ENCODE measurements at places on chromosomes 4 and X.
A peak's percentile ranks its signal among the peaks of the same experiment; 100 is the strongest.

- DNase-seq: no peak
These were observed 106.3 kb downstream of the FAM53A start for GRCh38 chr4:1577822-1578217.

GRCh38 chrX:8879750-8880149, 78.6 kb upstream of the FAM9A start:
- peak; percentile 28 for DNase-seq

GRCh38 chr4:45484740-45485139, 639.1 kb downstream of the GABRG1 start:
- DNase-seq: no peak

GRCh38 chr4:99755223-99755944, 61.2 kb upstream of the DAPP1 start:
- DNase-seq: no peak

- no peak for DNase-seq
These were observed 4.7 kb upstream of the ASB5 start for GRCh38 chr4:176273736-176274135.

DNA sequence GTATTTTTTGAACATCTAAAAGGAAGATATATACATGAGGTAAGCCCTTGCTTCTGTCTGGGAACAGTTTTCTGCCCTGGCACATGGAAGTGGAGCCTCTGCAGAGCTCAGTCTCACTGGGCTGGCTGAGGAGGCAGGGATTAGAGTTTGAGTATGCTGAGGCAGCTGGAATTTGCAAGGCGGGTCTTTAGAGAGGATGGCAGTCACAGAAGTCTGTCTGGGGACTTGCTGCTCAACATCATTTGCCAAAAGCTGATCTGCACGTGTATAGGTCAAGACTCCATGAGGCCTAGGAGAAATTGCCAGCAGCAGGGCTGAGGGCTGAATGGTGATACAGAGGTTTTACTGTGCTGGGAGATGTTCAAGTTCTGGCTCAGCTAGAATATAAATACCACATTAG, 163.6 kb upstream of the ANK2 start:
- DNase-seq: no peak

DNA sequence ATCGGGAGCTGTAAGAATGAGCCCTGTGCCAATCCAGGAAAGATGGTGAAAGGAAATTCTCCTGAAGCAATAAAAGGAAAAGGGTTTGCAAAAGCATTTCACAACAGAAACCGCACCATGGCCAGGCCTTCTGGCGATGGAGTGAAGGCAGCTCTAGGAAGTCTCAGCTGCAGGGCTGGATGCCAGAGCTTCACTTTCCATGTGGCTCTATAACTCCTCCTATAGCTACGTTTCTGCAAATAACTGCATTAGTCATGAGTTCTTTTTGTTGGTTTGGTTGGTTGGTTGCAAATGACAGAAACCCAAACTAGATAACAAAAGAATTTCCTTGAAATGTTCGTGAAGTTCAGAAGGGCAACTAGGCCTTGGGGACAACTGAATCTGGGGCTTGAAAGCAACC, 84.6 kb downstream of the RELL1 start:
- peak; percentile 61 for DNase-seq

GRCh38 chrX:130145123-130145522, 20.5 kb downstream of the AIFM1 start:
- DNase-seq: no peak

DNA sequence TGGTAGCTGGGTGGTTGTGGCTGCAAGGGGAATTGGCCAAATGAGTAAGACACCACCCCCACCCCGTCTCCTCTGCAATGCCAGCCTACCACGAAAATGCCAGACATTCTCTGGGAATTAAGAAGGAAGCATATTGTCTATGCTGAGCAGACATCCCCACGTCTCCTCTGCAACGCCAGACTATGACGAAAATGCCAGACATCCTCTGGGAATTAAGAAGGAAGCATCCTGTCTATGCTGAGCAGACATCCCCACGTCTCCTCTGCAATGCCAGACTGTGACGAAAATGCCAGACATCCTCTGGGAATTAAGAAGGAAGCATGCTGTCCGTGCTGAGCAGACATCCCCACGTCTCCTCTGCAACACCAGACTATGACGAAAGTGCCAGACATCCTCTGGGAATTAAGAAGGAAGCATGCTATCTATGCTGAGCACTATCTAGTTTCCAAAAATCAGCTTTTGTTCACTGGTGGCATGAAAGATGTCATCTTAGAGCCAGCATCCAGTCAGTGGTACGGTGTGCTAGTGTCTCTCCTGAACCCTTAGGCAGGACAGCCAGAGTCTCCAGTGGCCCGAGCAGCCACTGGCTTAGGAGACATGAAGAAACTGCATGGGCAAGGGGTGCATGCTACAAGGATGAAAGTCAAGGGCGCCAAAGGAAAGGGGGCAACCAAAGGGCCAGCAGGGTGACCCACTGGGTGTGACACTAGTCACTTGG, 339.8 kb upstream of the FRG1 start:
- no peak for DNase-seq

- no peak for DNase-seq
These were observed 231.3 kb upstream of the CT83 start for GRCh38 chrX:116694046-116694445.

All from activated CD4-positive, alpha-beta T cell treated with anti-CD3 and anti-CD28 coated beads, Interleukin-2, Interleukin-6, amounts not matched to agents 100 ng/mL and 50 ng/mL, durations not matched to agents 16 hours and 8 hours (primary cell).